ENCODE measurements at places on chromosomes 3 and 15.
A peak's percentile ranks its signal among the peaks of the same experiment; 100 is the strongest.

- no peak for DNase-seq
Observed at GRCh38 chr15:76451540-76451939, 115.0 kb downstream of the ISL2 start.

- DNase-seq: no peak
Observed at GRCh38 chr3:33128706-33129105, 14.9 kb downstream of the CRTAP start.

DNA sequence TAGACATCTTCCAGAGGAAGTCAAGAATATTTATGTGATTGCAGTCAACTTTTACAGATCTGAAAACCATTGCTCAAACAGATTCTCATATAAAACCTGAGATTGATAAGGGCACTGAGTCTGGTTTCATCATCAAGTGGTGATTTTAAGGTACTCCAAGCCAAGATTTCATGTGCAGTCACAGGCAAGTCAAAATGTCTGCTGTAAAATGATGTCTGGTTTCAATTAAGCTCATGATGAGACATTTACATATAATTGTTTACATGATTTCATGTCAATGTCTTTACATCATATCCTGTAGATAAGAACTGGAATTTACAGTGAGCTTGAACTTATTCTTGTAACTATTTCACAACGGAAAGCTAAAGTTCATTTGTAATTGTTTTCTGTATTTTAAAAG, 1215.5 kb downstream of the ROBO2 start:
- peak; percentile 67 for DNase-seq

GRCh38 chr3:123789760-123790159, 94.4 kb downstream of the MYLK start:
- no peak for DNase-seq
